ENCODE measurements at places on chromosomes 4 and X.

DNA sequence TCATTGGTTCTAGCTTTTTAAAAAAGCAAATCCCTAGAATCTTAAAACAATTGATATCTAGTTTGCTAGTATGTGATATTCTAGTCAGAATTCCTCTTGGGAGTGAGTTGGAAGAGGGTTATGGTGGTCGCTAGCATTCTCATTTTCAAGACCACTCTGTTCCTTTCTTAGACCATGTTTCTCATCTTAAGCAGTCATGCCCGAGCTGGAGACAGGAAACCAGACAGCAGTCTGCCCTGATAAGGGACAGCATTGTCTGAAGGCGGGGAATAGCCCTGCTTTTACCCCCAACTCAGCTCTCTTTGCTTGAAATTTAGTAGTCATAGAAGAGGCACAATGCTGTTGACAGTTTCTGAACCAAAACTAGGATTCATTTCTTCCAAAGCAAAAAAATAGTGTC, 5.2 kb downstream of the KLF3 start:
- DNase-seq, result no peak

GRCh38 chr4:174856926-174857800, 28.1 kb upstream of the GLRA3 start:
- no peak for DNase-seq

DNA sequence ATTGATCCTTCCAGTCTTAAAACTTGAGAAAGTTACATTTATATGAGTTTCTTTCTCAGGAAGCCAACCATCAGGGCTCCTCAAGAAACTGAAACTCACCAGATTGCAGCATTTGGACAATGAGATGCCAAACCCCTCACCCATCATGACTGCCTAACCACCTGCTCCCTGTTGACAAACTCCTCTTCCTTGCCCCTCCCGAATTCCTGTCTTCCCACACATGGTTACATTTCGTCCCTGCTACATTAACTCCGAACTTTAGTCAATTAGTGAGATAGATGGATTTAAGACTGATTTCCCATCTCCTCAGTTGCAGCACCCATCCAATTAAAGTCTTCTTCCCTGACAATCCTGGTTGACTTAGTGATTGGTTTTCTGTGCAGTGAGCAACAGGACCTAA, 118.7 kb downstream of the ZNF330 start:
- DNase-seq, result no peak

DNA sequence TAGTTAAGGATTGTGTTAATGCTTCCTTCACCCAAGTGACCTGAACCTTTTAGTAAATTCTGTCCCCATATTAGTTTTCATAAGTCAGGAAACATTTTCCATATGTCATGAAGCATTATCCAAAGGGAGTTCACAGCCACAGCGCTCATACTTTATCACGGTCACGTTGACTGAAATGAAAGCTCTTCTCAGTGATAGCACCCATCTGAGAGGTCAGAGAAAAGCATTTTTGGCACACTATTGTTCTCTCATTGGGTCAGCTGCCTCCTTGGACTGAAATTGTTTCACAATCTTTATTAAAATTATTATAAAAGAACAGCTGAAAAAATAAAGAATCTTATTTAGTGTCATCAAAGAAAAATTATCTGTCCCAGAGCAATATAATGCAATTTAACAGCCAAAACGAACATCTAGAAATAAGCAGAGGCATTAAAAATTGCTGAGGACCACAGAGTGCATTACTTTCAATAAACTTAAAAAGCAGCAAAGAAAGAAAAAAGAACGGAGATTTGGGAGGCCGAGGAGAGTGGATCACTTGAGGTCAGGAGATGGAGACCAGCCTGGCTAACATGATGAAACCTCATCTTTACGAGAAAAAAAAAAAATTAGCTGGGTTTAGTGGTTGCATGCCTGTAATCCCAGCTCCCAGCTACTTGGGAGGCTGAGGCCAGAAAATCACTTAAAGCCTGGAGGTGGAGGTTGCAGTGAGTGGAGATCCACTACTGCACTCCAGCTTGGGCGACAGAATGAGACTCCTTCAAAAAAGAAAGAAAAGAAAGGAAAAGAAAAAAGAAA, 680.8 kb upstream of the FAM241A start:
- no peak for DNase-seq

DNA sequence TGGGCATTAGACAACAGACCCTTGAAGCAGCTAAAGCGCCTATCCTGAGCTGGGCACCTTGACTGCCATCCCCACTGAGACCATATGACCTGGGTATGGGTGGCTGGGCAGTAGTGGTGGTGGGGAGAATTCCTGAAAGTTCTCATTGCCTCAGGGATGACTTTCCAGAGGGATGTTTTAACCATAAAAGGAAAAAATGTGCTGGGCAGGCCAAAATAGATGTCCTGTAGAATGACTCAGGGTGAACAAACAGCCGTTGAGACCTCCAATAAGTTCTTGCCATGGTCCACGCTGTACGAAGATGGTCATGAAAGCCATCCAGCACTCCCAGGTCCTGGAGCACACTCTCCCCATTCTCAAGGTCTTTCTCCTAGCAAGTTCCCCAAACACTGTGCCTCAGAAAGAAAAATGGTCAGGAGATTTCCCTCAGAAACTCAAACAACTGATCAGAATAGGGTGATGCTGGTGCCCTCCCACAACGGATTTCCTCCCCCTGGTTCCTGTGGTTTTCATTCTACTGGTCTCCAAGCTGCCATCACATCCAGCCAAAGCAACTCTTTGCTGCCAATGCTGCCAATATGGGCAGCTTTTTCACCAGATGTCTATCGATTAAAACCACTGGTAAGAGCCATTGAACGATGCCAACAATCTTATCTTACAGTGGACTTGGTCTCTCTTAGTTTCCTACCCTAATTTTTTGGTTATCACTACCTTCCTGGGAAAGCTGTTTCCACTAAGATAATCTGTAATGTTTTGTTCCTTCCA, 11.2 kb downstream of the CDKN2AIP start:
- DNase-seq, result no peak

GRCh38 chr4:186829740-186830449, 106.2 kb upstream of the FAT1 start:
- DNase-seq, result no peak

GRCh38 chr4:155615081-155615887, 51.4 kb upstream of the GUCY1A1 start:
- DNase-seq, result no peak

- DNase-seq, result no peak
These were observed 362.1 kb downstream of the UNC5C start for GRCh38 chr4:95186666-95187065.

- DNase-seq, result no peak
These were observed 71.8 kb downstream of the FUNDC1 start for GRCh38 chrX:44470816-44471215.

GRCh38 chr4:155489271-155489670, 112.5 kb upstream of the MAP9 start:
- DNase-seq, result no peak

DNA sequence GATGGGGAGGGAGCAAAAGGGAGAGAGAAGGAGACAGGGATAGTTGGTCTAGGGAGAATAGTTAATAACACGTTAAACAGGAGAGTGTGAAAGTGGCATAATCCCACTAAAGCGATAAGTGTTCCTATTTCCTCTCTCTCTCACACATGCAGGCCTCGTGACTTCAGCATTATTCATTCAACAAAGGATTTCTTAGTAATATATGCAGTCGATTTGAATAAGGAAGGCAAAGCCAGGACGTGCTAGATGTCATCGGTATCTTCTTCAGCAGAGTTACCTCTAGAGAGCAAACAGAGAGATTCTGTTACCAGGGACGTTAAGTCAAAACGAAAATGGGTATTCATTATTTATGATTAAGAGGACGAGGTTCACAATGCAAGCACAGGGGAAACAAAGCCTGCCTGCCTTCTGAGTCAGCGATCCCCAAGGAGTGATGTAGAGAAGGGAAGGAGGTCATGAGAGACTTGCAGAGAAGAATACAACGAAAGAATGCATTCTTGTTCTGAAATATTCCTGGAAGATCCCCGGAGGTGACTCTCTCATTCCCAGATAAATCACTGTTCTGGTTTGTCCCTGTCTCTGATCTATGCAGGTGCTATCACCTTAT, 1048.4 kb downstream of the NLGN4X start:
- no peak for DNase-seq

GRCh38 chr4:23291139-23291538, 598.4 kb downstream of the GBA3 start:
- no peak for DNase-seq

DNA sequence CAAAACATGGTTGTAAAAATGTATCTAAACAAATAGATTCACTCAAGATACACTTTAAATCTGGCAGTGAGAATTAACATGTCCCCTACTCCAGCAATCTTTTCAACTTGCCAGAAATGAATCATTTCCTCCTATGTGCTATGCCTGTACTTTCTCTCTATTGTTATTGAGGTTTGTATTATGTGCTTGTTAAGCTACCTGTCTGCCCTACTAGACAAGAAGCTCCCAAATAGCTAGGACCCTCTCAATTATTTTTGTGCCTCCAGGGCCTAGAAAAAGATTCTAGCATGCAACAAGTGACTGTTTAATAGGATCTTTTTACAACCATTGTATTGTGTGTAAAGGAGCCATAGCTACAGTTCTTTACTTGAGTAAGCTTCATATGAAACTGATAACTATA, 3.5 kb upstream of the SAP30 start:
- no peak for DNase-seq

DNA sequence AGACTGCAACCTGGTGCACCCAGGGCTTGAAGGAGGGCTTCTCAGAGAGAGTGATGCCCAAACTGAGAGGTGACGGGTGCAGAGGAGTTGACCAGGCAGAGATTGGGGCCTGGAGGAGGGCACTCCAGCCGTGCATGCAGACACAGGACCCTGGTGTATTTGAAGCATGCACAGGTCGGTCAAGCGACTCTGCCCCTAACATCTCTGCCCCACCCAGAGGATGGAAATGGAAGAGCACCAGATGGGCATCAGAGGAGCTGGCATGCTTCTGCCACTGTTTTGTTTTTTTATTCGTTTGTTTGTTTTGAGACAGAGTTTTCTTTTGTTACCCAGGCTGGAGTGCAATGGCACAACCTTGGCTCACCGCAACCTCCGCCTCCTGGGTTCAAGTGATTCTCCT, 320.9 kb downstream of the EVC2 start:
- DNase-seq, result no peak

- DNase-seq, result no peak
These were observed 684.0 kb upstream of the MAGEB2 start for GRCh38 chrX:29531336-29531735.

- DNase-seq, result peak; percentile 59
These were observed 234.8 kb upstream of the JADE1 start for GRCh38 chr4:128574706-128575105.

- no peak for DNase-seq
These were observed 92.4 kb upstream of the AP1S2 start for GRCh38 chrX:15946783-15947580.

GRCh38 chr4:176422511-176422910, 102.7 kb downstream of the SPCS3 start:
- DNase-seq, result no peak

GRCh38 chrX:41127477-41128192, 42.4 kb downstream of the USP9X start:
- no peak for DNase-seq

GRCh38 chr4:181959121-181959520, 284.1 kb upstream of the TENM3 start:
- no peak for DNase-seq

DNA sequence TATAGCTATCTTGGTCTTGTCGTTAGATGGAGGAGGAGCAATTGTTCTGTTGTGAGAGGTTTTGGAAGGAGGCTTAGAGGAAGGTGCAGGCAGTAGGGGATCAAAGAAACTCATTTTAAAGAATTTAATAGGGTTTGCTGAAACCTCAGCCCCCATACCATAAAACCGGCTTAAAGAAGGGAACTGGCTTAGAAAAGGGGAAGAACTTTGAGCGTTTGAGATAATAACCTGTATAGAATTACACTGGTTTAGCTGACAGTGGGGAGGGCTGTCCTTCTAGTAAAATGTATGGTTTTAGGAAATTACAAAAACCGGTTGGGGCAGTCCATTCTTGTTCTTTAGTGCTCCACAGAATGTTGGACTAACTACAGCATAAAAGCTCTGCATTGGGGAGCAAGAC, 128.1 kb downstream of the KDM6A start:
- no peak for DNase-seq

DNA sequence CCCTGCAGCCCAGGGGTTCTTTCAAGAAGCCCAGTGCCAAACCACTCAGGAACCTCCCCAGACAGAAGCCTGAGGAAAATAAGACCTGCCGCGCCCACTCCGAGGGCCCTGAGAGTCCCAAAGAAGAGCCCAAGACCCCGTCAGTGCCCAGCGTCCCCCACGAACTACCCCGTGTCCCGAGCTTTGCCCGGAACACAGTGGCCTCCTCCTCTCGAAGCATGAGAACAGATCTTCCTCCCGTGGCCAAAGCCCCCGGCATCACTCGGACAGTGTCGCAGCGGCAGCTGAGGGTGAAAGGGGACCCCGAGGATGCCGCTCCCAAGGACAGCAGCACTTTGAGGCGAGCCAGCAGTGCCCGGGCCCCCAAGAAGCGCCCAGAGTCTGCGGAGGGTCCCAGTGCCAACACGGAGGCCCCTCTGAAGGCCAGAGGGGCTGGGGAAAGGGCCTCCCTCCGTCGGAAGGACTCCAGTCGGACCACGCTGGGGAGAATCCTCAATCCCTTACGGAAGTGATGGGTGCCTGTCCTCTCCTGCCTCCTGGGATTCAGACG, 40.2 kb downstream of the FHDC1 start:
- no peak for DNase-seq

GRCh38 chr4:72900952-72901351, 168.6 kb downstream of the COX18 start:
- DNase-seq, result no peak

DNA sequence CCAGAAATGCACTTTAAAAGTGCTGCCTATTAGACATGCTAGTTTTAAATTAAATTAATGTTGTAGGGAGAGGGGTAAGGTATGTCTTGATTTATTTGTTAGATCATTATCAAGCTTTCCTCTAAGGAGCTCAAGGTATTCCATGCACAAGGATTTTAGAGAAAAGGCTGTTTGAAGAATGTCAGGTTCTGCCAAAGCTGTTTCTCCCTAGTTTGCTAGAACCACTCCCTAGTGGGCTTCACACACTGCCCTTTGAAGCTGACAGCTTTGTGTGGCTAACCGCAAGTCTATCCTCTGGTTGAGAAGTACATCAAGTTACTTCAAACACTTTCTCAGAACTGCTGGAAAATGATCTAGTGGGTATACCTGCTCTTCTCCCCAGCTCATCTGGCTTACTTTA, 32.3 kb downstream of the RASL11B start:
- DNase-seq, result no peak

DNA sequence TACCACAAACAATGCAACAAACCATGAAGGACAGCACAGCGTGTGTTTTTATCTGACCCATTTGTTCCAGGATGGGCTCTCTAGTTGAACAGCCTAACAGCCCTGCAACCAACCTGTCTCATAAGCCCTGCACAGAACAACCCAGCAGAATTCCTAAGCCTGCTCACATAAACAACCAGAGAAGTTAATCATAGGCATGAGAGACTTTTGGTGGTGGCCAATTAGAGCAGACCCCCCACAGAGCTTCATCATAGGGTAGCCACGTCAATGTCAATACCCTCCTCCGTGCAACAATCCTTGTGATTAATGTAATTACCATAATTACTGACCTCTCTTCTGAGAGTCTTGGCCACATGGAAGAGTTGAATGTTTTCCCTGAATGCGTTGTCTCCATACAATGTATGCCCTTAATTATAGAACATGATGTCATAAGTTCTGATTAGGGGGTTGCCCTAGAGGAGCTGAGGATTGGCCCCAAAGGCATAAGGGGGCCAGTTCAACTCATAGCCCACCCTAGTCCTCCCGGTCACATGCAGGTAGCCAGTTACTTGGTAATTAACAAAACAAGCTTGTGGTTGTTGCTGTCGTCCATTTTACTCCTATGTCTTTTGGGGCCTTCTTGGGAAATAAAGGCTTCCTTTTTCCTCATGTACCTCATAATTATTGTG, 92.7 kb downstream of the SYNPO2 start:
- DNase-seq, result no peak

Measured in activated CD4-positive, alpha-beta T cell treated with anti-CD3 and anti-CD28 coated beads, Interleukin-2, amount 50 U/mL, for 24 hours (primary cell).